SK-N-DZ (cell line): ENCODE measurements at places on chromosomes 6 and 20.

- no peak for DNase-seq
Observed at GRCh38 chr6:101208152-101208551, 185.4 kb upstream of the GRIK2 start.

GRCh38 chr6:33547499-33547898, 32.6 kb downstream of the BAK1 start:
- DNase-seq, result peak; percentile 82

- no peak for DNase-seq
Observed at GRCh38 chr6:157287247-157287850, 36.0 kb downstream of the TMEM242 start.

DNA sequence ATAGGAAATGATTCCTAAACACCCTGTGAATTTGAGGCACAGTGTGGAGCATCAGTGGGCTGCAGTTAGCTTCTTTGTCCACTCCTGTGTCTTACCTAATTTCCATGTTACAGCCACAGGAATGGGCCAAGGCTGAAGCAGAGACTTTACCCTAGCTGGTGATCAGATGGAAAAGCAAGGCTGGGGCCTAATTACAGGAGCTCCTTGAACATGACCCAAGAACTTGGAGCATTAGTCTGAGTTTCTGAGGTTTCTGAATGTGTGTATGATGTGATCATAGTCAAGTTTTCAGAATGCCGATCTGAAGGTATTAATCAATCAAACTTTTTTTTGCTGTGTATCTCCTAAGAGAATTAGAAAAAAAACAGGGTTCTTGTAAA, 18.0 kb downstream of the HECA start:
- DNase-seq, result no peak

GRCh38 chr6:122048570-122048969, 350.9 kb upstream of the HSF2 start:
- no peak for DNase-seq

DNA sequence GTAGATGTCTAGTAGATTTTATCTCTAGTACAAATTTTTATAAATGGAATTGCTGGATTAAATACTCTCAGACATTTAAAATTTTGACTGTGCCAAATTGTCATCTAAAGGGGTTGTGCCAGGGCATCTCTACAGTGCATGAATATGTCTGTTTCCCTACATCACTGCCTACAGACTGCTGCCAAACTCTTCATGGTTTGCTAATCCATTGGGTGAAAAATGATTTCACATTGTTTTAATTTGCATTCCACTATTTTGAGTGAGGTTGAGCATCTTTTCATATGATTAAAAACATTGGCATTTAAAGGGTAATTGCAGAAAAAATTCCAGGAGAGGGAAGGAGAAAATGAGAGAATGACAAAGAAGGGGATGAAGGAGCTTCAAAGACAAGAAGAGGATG, 267.7 kb upstream of the RNF24 start:
- DNase-seq, result no peak

- DNase-seq, result no peak
Observed at GRCh38 chr6:44021589-44022295, 105.5 kb downstream of the MRPL14 start.

GRCh38 chr6:72216222-72217068, 330.1 kb downstream of the RIMS1 start:
- DNase-seq, result peak; percentile 37

- no peak for DNase-seq
Observed at GRCh38 chr6:12594530-12594893, 122.1 kb upstream of the PHACTR1 start.

DNA sequence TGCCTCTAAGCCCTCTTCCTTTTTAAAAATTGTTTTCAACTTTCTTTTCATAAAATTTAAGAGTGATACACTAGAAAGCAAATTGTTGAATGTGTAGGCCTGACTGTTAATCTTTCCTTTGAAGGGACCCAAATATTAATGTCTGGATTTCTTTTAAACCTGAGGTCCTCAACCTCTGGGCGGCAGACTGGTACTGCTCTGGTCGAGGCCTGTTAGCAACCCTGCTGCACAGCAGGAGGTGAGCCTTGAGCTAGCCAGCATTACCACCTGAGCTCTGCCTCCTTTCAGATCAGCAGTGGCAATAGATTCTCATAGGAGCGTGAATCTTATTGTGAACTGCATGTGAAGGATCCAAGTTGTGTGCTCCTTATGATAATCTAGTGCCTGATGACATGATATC, 191.2 kb downstream of the MANEA start:
- no peak for DNase-seq

GRCh38 chr6:110476046-110476849, at the start of gene SLC22A16:
Gene SLC22A16, minus strand, starts transcription at chr6:110476613. Its CDS starts 39 bp downstream, at chr6:110476574.
- peak; percentile 39 for DNase-seq

DNA sequence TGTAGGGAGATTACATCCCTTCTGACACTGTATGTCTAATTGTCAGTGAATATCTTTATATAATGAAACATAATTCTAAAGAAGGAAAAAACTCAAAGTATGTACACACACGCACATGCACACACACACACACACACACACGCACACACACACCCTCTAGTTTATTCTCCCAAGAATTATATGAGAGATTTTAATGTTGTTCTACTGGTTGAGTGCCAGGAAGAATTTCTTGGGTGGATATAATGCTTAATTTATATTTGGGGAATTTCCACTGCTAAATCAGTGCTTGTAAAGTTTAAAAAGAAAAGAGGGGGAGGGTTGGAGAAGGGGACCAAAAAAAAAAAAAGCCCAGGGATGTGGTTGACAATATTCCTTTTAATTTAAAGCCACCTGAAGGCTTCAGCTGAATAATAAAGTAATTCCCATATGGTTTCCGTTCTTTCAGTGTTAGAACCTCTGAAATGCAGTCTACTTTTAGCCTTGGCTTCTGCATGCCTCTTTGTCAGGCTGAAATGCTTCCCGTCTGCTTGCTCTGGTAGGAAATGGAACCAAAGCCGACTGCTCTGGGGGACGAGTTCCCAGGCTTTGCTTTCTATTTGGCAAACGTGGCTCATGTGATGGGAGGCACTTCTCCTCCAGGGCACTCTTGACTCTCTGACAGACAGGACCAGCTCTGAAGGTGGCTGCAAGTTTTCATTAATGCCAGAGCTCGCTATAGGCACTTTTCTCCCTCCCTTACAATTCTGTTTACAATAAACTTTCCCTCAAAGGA, 225.4 kb downstream of the PRL start:
- no peak for DNase-seq

- no peak for DNase-seq
Observed at GRCh38 chr6:43436577-43437282, 9.4 kb downstream of the ABCC10 start.

DNA sequence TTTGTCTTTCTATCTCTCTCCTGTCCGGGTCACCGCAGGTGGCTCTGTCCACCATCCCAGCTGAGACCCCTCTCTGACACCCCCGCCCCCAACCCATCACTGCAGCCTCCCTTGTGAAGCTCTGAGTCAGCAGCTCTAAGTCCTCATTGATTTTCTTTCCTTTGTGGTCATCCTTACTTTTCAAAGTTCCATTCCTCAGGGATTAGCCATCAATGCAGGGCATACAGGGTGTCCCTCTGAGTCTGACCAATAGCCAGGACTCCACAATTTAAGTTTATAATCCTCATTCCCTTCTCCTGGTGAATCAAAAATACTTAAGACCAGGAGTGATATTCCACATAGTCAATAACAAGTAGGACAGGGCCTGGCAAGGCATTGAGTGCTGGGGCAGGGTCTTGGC, 333.3 kb upstream of the CNR1 start:
- DNase-seq, result no peak

- no peak for DNase-seq
Observed at GRCh38 chr20:24185791-24186190, 197.2 kb upstream of the GGTLC1 start.

- peak; percentile 16 for DNase-seq
Observed at GRCh38 chr6:34657307-34657978, 39.1 kb downstream of the ILRUN start.

DNA sequence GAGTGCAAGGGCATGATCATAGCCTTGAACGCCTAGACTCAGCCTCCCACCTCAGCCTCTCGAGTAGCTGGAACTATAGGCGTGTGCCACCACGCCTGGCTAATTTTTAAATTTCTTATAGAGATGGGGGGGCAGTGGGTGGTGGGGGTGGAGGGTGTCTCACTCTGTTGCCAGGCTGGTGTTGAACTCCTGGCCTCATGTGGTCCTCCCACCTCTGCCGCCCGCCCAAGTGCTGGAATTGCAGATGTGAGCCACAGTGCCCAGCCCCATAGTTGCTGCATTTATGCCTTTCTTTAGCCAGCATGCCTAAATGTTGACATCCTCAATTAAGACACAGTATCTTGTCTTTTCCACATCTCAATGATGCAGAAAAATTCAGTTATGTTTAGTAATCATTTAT, 171.1 kb downstream of the ARID1B start:
- DNase-seq, result no peak

GRCh38 chr20:48822879-48823385, 4.9 kb downstream of the PREX1 start:
- DNase-seq, result no peak

DNA sequence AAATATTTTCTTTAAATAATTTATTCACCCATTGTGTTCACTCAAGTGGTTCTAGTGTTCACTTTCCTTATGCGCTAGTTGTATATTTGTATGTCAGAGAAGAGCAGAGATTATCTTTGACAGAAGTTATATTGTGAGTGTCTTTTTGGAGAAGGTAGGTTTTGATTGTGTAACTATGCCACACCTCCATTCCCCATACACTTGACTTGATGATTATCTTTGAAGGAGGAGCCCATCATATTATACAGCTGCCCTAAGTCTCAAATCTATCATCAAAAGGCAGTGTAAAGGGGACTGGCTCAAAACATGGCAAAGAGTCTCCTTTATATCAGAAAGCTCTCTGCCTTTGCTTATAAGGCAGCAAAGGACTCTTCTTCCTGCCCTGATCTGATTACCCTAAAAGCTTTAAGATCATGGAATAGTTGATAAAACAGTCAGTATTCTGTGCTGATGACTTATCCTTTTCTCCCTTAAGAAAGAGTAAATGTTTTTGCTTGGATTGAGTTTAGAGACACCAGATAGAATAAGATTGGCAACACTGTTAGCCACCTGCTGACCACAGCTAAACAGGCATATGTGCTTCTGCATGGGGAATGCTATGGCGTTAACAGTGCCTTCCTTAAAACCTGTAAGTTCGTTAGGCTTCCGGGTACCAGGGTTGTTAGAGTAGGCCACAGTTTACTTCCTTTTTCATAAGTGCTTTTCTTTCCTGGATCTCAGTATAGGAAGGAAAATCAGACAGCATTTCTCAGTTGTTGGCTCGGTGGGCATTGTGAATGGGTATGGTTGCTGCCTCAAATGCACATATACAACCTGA, 22.6 kb downstream of the TOP1 start:
- DNase-seq, result no peak

DNA sequence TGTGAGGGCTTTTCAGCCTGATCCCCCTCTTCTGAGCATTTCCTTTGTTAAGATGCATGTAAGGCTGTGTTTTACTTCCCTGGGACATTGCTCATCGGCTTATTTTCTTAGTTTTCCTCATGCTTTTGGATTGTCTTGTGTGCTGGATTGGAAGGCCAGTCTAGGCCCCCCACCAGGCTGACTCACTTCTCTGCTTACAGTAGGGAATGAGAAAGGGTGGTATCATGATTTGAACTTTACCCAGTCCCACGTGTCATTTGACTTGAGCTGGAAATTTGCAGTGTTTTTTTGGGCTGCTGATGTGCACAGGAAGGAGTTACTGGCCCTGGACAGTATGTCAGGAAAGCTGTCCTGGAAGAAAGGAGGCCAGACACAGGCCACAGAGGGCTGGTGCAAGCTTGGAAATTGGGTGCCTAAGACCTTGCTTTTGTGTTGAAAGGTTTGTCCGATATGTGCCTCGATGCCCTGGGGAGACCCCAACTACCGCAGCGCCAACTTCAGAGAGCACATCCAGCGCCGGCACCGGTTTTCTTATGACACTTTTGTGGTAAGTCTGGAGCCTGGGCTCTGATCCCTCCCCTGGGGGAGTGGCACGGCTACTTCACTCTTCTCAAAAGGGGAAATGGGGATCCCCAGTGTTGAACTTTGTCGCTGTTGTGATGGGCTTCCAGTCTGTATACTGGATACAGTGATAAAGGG, 12.8 kb downstream of the RNF114 start:
- no peak for DNase-seq

DNA sequence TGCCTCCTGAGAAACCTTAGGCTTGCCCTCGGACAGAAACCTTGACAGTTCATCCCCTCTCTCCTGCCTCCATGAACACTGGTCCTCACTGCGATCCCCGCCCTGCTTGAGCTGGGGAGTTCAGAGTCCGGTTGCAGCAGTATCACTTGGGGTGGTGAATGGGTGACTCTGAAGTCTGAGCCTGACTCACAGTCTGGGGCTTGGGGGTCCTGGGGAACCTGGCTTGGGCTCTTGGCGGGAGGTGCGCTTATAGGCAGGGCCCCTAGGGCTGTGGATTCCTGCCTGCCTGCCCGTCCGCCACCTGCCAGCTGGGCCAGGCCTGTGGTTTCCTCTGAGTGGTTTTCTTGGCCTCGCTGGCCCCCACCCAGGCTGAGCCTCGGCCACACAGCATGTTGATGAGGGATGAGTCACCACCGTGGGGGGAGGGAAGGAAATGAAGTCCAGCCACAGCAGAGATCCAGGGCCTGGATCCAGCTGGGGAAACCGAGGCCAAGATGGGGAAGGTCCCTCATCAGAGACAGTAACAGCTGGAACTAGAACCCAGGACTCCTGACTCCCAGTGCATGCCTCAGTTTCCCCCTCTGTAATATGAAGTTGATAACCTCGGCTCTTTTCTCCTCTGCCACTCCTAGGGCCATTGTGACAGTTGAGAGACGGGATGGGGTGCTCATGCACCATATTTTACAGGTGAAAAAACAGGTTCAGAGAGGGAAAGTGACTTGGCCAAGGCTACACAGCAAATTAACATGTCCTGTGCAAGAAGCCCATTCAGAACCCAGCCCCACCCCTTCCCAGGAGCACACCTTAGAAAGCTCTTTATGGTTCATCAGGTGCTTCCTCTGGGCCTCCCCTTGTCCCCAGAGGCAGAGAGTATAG, 9.2 kb downstream of the FOXS1 start:
- DNase-seq, result no peak

DNA sequence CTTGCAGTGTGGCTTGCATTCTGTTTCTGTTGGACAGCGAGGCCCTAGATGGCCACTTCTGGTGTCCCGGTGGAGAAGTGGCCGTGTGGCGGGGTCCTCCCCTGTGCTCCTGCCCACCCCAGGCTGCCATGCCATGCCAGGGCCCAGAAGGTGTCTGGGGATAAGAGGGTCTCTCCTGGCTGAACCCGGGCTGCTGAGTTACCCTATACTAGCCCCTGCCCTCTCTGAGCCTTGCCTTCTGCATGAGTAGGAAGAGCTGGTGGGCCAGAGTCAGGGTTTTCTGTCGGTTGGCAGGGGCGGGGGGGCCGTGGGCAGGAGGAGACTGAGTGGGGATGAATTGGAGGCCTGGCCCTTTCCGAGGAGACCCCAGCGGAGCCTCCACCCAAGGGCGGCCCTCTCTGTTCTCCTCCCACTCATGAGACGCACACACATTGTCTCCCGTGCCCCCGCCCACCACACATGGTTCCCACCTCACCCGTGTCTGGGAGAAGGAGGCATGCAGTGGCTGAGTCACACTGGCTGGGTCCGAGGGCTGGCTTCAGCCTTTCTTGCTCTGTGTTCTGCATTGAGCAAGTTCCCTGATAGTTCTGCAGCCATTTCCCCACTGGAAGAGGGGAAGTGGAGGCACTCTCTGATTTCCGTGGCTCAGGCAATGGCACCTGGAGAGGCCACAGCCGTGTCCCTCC, 24.6 kb downstream of the VSTM2L start:
- no peak for DNase-seq

GRCh38 chr6:11912420-11912819, 99.7 kb upstream of the HIVEP1 start:
- no peak for DNase-seq

- no peak for DNase-seq
Observed at GRCh38 chr6:3317741-3318211, 59.0 kb downstream of the PSMG4 start.

- DNase-seq, result no peak
Observed at GRCh38 chr6:145071836-145072235, 663.5 kb downstream of the EPM2A start.
